ENCODE measurements at places on chromosomes 1 and 21.
A peak's percentile ranks its signal among the peaks of the same experiment; 100 is the strongest.

GRCh38 chr1:201491896-201492511, 14.9 kb downstream of the CSRP1 start:
- no peak for DNase-seq

- peak; percentile 47 for DNase-seq
These were observed 40.4 kb upstream of the EIF4G3 start for GRCh38 chr1:21216835-21217811.

GRCh38 chr1:2404890-2405511, 7.4 kb downstream of the PEX10 start:
- DNase-seq: no peak

DNA sequence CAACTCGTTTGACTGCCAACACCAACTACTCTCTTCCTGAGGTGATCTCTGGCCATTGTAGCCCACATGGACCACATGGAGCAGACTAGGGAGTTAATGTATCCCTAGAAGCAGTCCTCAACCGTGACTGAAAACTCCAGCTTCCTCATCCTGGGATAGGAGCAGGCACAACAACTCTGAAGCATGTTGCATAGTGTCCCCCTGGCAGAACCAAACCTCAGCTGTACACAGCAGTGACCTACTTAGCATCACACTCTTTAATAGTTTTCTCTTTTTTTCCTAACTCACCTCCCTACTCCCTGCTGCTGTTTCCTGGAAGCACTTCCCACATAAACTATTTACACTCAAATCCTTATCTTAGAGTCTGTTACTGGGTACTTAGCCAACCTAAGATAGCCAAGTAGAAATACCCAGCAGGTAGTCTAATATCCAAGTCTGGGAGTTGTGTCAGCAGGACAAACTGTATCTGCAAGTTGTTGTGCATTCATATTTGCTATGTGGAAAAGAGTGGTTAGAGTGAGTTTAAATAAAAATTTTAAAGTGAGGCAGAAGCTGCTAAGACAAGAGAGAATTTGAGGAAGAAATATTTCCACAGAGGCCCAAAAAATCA, 228.8 kb downstream of the LTN1 start:
- DNase-seq: no peak

DNA sequence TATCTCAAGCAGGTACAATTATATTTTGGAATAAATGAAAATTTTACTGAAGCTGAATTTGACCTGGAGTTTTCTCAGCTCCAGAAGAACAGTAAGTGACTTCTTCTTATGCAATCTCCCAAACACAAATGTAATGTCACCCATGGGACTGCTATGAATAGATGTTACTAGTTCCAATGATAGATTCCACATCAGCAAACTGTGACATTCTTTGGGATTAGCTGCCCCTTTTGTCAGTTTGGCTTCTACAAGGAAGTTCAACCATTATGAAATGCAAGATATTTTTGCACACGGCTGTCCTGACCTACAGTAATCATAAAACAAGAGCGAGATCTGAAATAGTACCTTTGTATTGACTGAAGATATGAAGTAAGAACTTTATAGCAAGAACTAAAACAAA, 27.8 kb upstream of the TSNAX start:
- no peak for DNase-seq

DNA sequence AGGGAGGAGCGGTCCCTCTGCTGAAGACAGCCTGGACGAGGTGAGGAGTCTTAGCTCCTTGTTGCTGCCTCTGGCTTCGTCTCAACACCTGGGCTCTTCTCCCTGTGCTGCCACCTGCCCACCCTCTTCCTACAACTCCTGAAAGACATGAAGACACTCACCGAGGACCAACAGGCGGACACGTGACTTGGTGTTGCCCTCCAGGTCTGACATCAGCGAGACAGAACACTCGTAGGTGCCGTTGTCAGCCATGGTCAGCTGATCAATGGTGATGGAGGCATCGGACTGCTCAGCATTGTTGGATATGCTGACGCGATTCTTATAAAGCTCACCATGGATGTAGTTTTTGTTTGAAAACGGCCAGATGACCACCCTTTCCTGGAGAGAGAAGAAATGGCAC, 21.4 kb downstream of the GPA33 start:
- no peak for DNase-seq

- DNase-seq: no peak
These were observed 209.7 kb downstream of the SETD4 start for GRCh38 chr21:35850542-35851103.

DNA sequence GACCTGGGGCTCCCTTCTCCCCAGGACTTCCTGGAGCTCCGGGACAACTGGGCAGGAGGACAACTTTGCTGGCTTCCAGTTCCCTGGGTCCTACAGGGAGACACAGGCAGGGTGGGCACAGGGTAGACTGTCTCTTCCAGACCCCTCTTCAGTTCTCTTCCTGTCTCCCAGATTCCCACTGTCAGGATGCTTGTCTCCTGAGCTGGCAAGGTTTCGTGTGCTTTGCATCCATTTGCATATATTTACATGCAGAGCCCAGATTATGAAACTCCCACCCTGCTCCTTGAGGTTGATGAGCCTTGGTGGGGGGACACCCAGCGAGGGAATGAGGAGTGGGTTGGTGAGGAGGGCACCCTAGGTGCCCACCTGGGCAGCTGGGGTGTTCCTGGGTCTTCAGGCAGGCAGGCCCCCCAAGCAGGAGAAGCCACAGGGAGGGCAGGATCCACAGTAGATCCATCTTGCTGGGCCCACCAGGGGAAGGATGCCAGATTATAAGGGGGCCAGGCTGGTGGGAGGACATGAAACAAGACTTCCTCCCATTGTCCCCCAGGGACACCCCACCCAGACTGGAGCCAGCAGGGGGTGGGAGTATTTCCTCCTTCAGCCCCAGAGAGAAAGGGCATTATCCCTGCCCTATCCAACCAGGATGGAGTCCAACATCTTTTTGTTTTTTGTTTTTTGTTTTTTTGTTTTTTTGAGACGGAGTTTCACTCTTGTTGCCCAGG, at the start of gene FCN3:
Gene FCN3, minus strand, starts transcription at position 463 of the 725 bp plus-strand sequence. Its CDS starts 6 bp downstream, at position 457.
- DNase-seq: no peak

DNA sequence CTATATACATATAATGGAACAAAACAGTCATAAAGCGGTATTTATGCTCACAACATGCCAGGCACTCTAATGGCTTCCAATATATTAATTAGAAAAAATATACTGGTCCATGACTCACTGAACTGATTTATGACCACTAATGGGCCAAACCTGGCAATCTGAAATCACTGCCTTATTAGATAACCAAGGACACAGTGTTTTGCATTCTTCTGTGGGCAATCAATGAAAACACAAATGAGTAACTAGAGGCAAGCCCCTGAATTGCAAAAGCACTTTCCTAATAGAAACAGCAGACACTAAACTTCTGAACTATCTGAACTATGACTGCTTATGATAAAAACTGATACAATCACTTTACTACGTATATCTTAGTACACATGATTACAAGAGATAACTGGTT, 3.5 kb downstream of the GCLM start:
- no peak for DNase-seq

- no peak for DNase-seq
These were observed 1.3 kb downstream of the TACSTD2 start for GRCh38 chr1:58575551-58576324.

DNA sequence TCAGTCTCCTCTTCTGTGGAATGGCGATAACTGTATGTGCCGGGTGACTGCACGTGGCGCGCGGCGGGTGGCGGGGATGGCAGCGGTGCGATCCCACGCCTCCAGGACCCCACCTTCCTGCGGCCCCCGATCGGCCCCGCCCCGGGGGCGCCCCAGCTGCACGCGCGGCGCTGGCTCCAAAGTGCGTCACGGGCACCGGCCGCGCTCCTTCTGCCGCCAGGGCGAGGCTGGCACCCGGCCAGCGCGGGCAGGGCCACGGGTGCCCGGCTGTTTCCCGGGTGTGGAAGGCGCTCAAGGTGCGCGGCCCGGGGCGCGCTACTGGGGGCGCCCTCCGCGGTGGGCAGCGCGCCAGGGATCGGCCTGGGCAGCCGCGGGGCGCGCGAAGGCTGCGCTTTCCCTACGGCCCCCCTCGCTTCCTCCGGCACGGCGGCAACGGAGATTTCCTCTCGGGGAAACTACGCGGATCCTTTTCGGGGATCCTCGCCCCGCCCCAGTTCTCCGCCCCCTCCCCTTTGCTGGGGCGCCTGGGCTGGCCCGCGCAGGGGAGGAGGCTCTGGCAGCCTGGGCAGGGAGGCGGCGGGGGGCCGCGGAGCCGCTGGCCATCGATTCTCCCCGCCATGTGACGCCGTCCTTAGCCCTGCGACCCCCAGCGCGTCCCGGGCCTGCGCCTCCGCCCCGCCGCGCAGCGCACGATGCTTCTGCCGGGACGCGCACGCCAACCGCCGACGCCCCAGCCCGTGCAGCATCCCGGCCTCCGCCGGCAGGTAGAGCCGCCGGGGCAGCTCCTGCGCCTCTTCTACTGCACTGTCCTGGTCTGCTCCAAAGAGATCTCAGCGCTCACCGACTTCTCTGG, at the start of gene EVA1C:
Gene EVA1C, plus strand, starts transcription at position 545 of the 853 bp plus-strand sequence. Its CDS starts 148 bp downstream, at position 693.
- DNase-seq: peak; percentile 68

DNA sequence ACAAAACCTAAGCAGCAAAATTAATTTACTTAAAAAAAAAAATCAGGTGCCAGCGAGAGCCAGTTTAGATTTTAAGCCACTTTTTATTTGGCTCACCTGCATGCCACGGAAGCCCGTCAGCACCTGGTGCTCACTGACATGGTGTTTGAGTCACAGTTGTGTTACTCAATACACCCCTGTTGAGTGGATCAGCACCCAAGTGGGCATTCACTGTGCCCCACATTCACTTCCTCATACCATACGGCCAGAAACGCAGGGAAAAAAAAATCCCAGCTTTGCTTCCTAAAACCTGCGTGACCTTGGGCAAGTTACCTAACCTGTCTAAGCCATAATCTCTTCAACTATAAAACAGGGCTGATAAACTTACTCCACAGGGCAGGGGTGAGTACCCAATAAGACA, 42.8 kb upstream of the SIM2 start:
- no peak for DNase-seq

DNA sequence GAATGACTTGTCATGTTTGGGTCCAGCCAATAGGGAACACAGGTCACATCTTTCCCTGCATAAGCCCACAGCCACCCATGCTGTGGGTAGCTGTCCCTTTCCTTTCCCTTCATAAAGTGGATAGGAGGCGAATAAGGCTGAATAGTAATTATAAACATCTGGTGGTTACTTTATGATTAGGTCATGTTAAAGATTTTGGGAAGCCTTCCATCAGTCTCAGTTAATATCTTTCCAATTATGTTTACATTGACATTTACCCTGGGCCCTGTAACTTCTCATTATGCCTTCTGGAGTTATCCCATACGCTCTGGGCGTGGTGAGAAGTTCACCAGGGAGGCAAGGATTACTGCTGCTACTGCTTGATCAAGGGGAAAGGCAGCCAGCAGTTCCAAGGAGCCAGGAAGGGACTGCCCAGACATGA, 197.2 kb downstream of the HLX start:
- no peak for DNase-seq

- DNase-seq: no peak
These were observed 31.2 kb upstream of the LAPTM5 start for GRCh38 chr1:30788580-30789387.

DNA sequence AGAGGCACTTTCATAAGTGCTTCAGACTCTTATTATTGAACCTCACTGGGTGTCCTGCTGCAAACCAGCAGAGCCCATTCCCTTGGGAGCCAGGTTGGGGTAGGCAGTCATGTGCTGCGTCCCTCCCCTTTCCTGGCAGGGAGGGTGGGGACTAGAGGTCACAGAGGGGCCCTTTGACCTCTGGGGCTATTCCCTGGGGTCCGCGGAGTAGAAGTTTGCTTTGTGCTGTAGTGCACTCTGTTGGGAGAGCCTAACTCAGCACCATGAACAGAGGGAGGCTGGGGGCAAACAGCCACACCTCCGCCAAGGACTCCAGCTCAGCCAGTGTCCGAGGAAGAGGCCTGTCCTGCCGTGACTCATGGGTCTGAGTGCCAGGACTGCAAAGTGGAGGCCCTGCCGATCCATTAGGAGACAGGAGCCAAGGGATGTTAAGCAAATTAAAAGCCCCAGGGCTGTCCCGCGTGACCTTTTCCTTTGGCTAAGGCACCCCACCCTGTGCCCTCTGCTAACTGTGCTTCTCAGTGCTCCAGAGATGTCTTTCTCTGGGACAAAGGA, 3.0 kb upstream of the IGSF21 start:
- no peak for DNase-seq

GRCh38 chr1:224541901-224542630, 74.1 kb upstream of the CNIH3 start:
- no peak for DNase-seq

- no peak for DNase-seq
These were observed 45.5 kb upstream of the KANK4 start for GRCh38 chr1:62364721-62365120.

- no peak for DNase-seq
These were observed 11.3 kb upstream of the SEC16B start for GRCh38 chr1:177981200-177981599.

DNA sequence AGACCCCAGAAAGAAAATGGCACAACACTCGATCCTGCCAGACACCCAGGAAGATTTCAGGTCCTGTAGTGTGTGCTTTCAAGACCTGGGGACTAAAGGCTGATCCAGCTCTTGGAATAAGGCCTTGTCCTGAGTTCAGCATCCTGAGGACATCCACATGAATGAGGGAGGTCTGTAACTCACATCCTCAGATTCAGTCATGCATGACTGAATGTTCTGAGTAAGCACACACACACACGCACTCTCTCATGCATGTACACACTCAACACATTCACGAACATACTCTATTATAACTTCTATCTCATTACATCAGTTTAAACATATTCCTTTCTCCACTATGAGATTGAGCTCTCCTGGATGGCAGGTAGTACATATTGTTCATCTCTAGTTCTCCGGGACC, 273.4 kb upstream of the BEND5 start:
- DNase-seq: no peak

GRCh38 chr1:76408303-76408702, 333.8 kb downstream of the ST6GALNAC3 start:
- DNase-seq: no peak

DNA sequence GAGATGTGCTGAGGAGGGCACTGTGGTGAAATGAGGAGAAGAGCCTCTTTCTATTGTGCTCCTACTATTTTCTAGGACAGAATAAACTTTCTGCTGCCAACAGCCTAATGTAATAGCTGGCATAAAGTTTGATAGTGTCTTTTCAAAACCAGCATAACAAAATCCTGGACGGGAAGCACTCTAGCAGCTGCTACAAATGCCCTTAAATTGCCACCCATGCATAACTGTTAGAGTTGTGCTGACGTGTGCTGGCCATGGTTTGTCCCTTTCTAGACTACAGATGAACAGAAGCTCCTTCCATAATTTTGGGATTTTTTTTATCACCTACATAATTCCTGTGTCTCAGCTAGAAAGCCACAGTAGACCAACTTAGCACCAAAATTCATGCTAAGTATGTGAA, 88.5 kb upstream of the DEPDC1 start:
- no peak for DNase-seq

DNA sequence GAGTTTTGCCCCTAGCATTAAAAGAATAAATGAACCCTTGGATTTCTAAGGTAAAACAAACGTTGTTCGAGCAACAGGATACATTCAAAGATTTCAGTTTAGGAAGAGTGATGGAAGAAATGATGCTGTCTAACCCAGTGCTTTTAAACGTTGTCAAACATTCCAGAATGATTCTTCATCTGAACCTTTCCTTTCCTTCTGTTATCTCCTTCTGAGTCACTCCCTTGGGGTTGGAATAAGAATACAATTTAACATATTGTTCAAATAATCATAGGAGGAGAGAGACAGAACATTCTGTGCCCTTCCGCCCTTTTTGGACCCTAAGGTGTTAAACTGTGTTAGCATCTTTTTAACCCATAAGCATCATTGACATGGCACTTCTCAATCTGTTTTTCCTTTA, 61.1 kb upstream of the RCOR3 start:
- no peak for DNase-seq

Data from activated T-helper 1 cell treated with anti-CD3 and anti-CD28 coated beads, Interleukin-2, amount 50 U/mL, for 16 hours (primary cell).